ENCODE measurements at places on chromosomes 4 and X.
A peak's percentile ranks its signal among the peaks of the same experiment; 100 is the strongest.

GRCh38 chr4:127244515-127244914 is 388.2 kb upstream of the INTU start:
- no peak overlapping the region for H3K4me3 ChIP-seq
- H3K36me3 ChIP-seq = no peaks in the 10 kb centered on the region
- H3K4me1 ChIP-seq = no peaks in the 10 kb centered on the region
- H3K27ac ChIP-seq = no peak overlapping the region
- no peak for DNase-seq

- H3K4me1 ChIP-seq = peaks cover 3% of the 10 kb centered on the region
- no peaks in the 10 kb centered on the region for H3K36me3 ChIP-seq
- no peaks in the 10 kb centered on the region for H3K27me3 ChIP-seq
- no peak overlapping the region for H3K4me3 ChIP-seq
- no peak overlapping the region for H3K27ac ChIP-seq
- DNase-seq = no peak
Measured at GRCh38 chr4:186717556-186717955, 6.1 kb downstream of the FAT1 start.

GRCh38 chrX:44914532-44915198 is 41.7 kb downstream of the KDM6A start:
- no peaks in the 10 kb centered on the region for H3K27me3 ChIP-seq
- H3K4me1 ChIP-seq = no peaks in the 10 kb centered on the region
- no peak overlapping the region for H3K27ac ChIP-seq
- DNase-seq = no peak

DNA sequence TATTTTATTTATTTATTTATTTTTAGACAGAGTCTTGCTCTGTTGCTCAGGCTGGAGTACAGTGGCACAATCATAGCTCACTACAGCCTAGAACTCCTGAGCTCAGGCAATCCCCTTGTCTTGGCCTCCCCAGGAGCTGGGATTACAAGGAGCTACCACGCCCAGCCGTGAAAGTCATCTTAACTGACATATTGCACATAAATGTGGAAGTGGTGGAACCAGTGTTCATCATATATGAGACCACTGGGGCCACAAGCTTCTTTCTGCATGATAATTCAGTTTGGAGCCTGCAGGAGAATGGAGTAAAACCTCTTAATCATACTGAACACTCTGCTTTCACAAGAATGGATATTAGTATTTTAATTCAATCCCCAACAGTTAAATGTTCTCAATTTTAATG is 12.5 kb upstream of the CTSO start:
- H3K27ac ChIP-seq = no peak overlapping the region
- no peaks in the 10 kb centered on the region for H3K27me3 ChIP-seq
- DNase-seq = no peak
- H3K36me3 ChIP-seq = no peaks in the 10 kb centered on the region
- no peak overlapping the region for H3K4me3 ChIP-seq

DNA sequence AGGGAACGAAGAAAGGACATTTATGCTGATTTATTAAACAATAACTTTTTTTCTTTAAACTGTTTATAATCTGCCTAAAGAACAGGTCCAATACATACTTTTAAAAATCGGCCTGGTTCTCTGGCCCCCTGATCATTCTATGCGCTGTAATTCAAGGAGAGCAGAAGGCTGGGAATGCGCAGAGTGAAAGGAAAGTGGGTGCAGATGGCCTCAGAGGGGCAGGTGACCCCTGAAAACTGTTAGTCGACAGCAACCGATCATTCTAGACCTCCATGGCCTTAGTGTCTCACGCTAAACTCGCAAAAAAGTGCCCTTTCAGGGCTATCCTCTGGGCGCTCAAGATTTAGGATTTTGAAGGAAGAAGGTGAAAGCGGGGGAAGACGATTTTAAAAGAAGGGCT is 2.2 kb downstream of the PDE5A start:
- H3K36me3 ChIP-seq = no peaks in the 10 kb centered on the region
- peak overlapping the region; percentile 67 for H3K4me3 ChIP-seq
- no peaks in the 10 kb centered on the region for H3K27me3 ChIP-seq

DNA sequence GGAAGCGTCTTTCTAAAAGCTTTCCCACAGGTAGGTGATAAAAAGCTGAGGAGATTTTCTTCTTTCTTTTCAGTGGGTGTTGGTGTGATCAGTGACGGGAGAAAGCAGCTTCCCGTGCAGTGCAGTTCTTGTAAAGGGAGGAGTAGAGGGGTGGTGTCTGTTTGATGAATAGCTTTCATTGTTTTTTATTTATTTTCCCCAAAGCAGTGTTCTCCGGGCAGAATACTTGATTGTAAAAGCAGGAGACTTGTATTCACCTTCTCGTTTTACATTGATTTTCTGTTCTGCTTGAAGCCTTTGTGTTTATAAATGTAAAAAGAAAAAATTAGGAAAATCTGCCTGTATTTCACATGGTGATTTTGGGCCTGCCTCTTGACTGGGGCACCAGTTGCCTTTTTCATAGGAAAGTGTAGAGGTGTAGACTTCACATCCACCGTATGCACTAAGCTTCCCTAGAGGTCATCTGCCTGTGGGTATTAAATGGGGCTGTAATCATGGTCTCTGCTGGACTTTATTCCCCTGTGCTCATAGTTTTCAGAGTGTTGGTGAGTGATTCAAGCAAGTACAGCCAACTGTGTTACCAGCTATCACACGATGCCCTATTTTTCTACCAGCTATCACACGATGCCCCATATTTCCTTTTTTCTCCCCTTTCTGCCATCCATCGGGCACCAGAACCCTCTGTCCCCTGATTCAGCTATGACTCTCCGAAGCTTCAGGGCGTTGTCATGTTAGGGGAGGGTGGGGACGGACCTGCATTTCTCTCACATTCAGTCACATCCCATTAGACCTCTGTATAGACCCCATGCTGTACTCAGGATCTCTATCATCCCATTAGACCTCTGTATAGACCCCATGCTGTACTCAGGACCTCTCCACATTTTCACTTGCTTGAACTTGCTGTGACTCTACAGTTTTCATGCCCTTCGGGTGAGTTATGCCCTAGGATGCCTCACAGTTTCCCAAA is 526.5 kb downstream of the TRIML1 start:
- no peaks in the 10 kb centered on the region for H3K4me1 ChIP-seq
- no peak overlapping the region for H3K4me3 ChIP-seq
- DNase-seq = no peak
- no peaks in the 10 kb centered on the region for H3K36me3 ChIP-seq

DNA sequence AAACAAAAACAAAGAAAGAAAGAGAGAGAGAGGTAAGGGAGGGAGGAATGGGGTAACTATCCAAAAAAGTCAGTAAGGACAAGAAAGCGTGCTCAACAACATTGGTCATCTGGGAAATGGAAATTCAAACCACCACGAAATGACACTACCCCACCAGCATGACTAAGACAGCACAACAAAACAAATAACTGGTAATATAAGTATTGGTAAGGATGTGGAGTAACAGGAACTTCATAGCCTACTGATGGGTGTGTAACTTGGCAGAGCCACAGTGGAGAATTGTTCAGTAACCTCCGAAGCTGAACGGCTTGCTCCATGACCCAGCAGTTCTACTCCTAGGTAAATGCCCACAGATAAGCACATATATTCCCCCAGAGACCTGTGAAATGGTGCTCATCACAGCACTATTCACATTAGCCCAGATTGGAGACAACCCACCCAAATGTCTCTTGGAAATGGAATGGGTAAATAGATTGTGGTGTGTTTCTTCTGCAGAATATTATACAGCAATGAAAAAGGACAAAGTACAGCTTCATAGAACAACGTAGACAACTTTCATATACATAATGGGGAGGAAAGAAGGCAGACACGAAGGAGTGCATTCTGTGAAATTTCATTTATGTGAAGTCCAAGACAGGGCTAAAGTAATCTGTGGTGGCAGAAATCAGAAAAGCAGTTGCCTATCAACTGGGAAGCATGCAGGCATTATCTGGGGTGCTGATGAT is 95.5 kb upstream of the ATP6AP2 start:
- H3K36me3 ChIP-seq = no peaks in the 10 kb centered on the region
- H3K27me3 ChIP-seq = no peaks in the 10 kb centered on the region
- H3K4me1 ChIP-seq = no peaks in the 10 kb centered on the region
- H3K4me3 ChIP-seq = no peak overlapping the region

DNA sequence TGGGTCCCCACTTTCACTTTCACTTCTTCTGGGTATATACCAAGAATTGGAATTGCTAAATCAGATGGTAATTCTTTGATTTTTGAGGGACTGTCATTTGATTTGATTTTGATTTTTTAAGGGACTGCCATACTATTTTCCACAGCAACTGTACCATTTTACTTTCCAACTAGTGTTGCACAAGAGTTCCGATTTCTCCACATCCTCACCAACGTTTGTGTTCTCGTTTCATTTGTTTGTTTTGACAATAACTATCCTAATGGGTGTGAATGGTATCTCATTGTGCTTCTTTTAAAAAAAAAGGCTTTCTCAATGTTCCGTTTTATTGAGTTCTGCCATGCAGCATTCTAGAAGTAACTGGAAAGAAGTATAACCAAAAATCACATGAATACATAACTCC is 62.6 kb downstream of the C4orf46 start:
- no peak overlapping the region for H3K27ac ChIP-seq
- no peaks in the 10 kb centered on the region for H3K4me1 ChIP-seq
- no peak for DNase-seq
- no peaks in the 10 kb centered on the region for H3K27me3 ChIP-seq
- no peak overlapping the region for H3K4me3 ChIP-seq

GRCh38 chrX:46759645-46759974 is 692 bp upstream of the SLC9A7 start:
- H3K4me3 ChIP-seq = no peak overlapping the region
- DNase-seq = no peak
- no peak overlapping the region for H3K27ac ChIP-seq

GRCh38 chrX:47958761-47959342 is 44.9 kb downstream of the ZNF182 start:
- DNase-seq = no peak
- H3K4me3 ChIP-seq = no peak overlapping the region
- H3K36me3 ChIP-seq = no peaks in the 10 kb centered on the region
- H3K27ac ChIP-seq = no peak overlapping the region

DNA sequence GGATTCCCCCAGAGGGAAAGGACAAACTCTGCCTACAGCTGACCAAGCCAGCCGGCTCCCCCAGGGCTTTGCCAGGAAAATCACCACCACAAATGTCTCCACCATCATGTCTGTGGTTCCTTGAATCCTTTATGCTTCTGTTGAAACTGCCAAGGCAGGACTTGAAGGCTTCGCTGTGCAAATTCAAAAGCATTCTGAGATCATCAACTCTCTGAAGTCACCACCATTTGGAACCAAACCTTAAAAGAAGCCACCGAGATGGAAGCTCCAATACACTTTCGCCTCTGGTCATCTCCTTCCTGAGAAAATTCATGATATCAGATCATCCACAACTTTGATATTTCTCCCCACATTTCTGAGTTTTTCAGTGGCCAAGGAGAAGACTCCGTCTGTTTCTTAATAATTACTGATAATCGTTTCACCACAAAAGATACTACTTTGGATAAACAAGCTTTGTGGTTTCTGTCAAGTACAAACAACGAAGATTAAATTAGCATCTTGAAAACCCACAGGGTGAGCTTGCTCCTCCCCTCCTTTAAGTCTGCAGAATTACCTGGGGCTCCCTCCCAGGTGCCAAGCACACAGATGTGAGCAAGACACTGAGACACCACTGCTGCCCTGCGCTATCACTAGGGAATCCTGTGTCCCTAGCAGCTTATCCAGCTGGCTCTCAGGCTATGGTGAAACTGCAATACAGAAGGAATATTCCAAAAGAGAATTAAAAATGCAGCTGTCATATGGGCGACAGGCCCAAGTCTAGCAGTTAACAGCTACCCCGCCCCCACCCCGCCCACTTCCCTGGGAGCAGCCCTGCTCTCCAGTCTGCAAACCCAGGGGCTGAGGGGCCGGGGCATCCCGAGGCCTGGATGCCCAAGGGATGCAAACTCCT is 125.0 kb upstream of the TBL1X start:
- no peaks in the 10 kb centered on the region for H3K4me1 ChIP-seq
- DNase-seq = no peak
- H3K27me3 ChIP-seq = no peaks in the 10 kb centered on the region

Measured in aorta (tissue), 5 donors.